ENCODE measurements at places on chromosomes 11 and 22.

GRCh38 chr11:2287091-2287490 is 14.6 kb downstream of the C11orf21 start:
- no peak for DNase-seq

- no peak for DNase-seq
Observed at GRCh38 chr11:15638386-15638787, 523.7 kb downstream of the INSC start.

DNA sequence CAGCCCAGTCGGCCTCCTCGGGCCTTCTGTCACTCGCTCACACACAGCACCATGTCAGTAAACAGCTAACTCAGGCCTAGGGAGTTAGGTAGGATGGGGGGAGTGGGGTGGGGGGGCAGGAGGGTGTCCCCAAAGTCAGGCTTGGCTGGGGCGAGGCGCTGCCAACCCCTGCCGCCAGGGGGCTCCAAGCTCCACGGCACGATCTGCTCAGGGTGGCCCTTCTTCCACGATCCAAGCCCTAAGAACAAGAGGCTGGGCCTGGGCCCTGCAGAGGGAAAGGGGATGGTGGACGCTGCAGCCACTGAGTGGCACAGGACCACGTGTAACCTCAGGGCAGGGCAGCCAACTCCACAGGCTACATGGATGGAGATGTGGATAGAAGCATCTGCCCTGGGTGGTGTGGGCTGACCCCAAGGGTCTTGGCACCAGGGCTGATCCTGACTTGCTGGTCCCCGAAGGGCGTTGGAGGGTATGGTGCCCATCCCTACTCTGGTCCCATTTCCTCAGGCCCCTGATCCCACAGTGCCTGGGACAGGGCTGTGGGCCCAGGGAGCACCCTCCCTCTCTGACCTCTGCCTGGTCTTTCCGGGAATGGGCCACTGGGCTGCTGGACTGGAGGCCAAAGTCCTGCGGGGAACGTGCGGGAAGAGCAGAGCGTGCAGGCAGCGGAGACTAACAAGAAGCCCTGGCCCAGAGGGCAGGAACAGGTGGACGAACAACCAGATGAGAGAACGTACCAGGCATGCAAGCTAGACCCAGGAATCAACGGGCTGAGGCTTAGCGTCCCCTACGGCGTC is 29.1 kb upstream of the TXNRD2 start:
- peak; percentile 73 for DNase-seq

DNA sequence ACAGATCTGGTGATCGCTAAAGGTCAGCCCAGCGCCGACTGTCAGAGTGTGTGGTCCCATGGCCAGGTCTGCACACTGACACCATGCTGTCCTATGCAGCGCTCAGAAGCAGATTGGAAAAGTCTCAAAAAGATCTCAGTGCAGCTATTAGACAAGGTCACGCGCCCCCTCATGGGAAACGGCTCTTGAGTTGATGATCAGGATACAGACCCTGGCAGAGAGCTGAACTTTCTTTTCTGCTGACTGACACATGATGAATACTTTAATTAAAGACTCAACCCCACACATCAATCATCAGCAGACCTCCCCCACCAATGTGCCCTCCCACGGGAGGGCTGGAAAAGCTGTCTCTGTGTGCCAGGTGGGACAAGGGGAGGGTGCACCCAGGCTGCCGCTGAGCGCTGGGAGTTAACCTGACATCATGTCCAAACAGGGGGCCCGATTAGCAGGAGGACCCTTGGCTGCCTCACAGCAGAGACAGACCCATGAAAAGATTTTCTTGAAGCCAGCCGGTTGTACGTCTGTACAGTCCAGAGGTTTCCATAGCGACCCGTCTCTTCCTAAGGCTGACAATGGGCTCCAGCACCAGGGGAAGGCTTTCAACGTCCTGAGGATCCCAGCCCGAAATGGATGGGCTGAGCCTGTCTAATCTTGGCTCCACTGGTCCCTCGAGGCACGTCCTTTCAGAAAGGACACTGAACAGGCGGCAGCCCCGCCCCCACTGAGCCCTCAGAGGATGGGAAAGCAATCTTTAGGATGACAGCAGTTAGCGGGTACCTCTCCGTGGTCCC is 26.9 kb downstream of the RASD2 start:
- DNase-seq, result no peak

GRCh38 chr22:48636746-48637145 is 1190.9 kb downstream of the BRD1 start:
- DNase-seq, result no peak

DNA sequence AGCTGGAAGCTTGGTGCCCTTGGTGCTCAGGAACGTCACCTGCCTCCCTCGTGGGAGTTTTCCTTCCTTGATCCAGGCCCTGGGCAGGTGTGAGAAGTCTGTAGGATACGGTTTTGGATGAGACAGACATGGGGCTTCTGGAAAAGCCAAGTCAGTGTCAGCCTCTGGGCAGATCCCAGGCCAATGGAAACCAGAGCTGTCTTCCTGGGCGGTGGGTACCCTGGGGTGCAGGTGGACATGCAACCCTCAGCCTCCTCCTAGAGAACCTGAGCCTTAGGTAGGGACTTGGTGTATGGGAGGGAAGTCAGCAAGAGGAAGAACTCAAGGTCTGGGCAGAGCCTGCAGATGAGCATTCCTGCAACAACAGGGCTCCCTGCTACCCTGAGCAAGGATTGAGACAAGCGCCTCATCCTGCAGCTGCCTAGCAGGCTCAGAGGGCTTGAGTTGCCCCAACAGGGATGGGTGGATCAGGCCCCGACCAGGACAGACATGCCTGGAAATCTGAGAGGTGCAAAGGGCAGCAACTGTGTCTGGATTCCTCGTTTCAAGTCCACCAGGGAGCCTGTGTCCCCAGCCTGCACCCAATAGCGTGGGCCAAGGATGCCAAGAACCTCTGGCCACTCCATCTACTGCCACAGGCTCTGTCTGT is 37.6 kb upstream of the SYT13 start:
- no peak for DNase-seq

GRCh38 chr11:60971520-60971919 is at the start of gene CD6:
Gene CD6 (plus strand): TSS chr11:60971680. CDS start chr11:60971866, 186 bp downstream.
- DNase-seq, result no peak

GRCh38 chr11:4891996-4892640 is 10.4 kb downstream of the OR51T1 start:
- no peak for DNase-seq

DNA sequence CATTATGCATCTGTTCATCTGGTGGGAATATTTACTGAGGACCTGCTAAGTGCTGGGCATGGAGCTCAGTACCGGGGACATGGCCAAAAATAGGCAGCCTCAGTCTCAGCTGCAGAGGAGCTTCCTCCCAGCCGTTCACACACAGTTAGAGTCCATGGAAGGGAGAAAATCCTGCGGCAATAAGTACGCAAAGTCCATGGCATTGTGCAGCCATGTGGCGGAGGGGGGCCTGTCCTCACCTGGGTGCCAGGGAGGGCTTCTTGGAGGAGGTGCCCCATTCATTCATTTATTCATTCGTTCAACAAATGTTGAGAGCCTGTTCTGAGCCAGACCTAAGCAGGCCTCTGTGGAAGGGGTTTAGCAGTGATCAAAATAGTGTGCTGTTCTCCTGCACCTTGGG is 59.3 kb upstream of the ANO1 start:
- no peak for DNase-seq

DNA sequence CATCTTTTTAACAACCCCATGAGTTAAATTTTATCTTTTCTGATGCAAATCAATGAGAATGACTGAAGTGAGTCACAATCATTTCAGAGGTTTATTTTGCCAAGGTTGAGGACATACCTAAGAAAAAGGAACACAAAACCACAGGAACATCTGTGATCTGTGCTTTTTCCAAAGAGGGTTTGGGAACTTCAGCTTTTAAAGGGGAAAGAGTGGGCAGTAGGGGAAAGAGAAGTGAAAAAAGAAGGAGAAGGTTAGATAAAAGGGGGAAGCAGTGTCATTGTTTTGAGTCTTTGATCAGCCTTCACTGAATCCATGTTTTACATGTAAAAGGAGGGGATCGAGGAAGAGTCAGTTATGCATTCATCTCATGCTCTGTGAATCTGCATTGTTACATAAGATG is 45.3 kb upstream of the SPON1 start:
- DNase-seq, result no peak

- DNase-seq, result no peak
Observed at GRCh38 chr11:61694946-61695706, 14.9 kb downstream of the DAGLA start.

- no peak for DNase-seq
Observed at GRCh38 chr11:19817265-19817851, 104.7 kb downstream of the NAV2 start.

- DNase-seq, result no peak
Observed at GRCh38 chr22:36493690-36494110, 12.3 kb upstream of the TXN2 start.

DNA sequence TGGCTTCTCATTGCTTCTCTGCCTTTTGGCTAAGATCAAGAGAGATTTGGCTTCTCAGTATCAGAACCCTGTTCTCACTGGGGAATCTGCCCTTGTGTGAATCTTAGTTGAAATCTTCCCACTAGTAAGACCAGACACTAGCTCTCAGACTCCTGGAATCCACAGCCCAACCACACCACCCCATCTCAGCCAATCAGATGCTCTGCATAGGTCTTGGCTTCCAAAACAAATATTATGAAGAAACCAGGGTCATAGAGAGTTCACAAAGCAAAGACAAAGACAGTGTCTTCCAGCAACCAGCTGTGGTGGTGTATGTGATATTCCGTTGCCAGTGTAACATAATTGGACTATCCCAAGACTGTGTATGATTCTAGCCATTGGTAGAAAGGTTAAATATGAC is 5.4 kb downstream of the OR8B12 start:
- no peak for DNase-seq

DNA sequence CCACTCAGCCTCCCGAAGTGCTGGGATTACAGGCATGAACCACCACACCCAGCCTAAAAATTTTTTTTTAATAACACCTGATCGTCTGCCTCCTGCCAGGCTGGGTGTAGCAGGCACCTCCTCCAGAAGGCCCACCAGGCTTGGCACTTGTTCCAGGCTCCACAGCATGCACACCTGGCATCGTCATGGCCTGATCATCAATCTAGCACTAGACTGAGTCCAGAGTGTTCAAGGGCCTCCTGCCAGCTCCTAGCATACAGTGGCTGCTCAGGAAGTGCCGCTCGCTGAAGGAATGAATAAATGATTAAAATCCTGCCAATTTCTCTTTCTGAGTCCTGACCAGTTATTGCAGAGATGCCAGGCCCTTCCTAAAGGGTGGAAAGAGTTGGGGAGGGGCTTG is 3.5 kb upstream of the PDGFB start:
- DNase-seq, result no peak

DNA sequence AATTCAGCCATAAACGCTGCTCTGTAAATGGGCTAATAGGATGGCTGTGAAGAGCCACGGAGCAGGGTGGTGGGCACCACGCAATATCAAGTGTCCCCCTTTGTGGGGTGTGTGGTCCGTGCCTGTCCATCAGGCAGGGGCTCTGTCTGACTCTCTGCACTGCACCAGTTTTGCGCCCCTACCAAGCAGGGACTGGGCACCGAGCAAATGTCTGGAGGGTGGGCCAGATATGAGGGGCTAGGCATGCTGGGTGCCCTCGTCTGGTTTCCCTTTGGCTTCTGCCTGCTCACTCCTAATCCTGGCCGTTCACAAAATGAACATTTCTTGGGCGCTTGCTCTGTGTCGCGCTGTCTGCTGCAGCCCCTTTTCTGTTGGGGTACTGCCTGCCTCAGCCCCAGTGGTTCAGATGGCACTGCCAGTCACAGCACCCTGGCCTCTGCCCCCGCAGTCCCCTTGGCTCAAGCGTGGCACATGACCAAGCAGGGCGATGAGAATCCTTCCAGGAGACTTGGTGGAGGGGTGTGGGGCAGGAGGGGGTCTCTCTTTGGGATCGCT is 37.1 kb upstream of the CELSR1 start:
- no peak for DNase-seq

GRCh38 chr22:35866651-35867050 is 149.0 kb downstream of the APOL5 start:
- no peak for DNase-seq

GRCh38 chr22:39731881-39732555 is 161.5 kb downstream of the CACNA1I start:
- DNase-seq, result no peak

DNA sequence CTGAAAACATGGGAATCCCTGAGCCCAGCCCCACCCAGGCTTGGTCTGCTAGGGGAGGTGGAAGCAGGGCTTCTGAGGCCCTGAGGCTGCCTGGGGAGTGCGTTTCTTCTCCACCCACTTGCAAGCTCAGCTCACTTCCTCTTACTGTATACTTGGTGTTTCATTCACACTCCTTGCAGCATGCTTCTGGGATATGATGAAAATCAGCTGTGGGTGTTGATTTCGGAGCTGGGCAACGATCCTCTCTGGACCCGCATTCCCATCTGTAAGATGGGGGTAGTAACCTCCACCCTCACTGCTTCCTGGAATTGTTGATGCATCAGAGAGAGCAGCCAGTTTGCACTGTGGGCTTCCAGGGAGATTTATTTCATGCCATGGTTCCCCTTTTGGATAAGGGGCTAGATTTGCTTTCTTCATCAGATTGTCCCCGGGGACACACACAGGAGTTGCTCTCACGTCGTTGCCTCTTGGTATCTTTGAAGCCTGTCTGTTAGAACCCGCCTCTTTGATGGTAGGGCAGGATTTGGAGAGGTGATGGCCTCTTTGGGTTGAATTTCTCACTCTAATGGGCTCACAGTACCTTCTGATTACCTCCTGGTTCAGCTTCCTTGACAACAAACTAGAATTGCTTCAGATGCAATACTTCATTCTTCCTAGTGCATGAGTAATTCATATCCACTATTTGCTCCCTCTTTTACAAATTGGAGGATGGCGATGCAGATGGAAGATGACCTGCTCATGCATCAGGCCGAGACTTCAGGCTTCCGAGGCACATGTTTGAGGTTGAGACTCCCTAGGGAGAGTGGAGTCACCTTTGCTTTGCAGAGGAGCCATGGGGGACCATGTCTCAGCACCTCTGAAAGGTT is 40.4 kb downstream of the BCR start:
- no peak for DNase-seq

DNA sequence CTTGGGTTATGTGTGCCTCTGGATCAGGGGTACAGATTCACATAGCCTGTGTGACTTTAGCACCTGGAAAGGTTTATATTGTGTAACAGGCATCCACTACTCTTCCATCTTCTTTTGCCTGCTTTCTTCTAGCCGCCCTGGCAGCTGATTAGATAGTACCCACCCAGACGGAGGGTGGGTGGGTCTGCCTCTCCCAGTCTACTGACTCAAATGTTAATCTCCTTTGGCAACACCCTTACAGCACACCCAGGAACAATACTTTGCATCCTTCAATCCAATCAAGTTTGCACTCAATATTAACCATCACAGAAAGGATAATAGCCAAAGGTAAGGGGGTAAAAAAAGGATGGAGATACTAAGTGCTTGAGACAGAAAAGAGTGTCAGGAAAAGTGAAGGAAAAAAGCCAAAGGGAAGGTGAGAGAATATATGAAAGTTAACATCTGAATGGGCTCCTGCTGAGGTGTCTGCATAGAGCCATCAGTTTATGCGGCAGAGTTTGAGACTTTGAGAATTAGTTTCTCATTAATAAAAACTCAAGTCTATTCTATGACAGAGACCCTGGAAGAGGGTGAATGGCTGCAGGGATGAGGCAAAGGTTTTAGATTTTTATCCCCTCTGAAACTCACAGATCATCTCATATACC is 2.6 kb upstream of the OR51B6 start:
- no peak for DNase-seq

Measured in stimulated activated CD4-positive, alpha-beta T cell treated with anti-CD3 and anti-CD28 coated beads, Interleukin-15, amount 100 ng/mL, for 1 hour (primary cell).